Effector memory CD4-positive, alpha-beta T cell (primary cell): ENCODE measurements at places on chromosomes 2 and 18.
A peak's percentile ranks its signal among the peaks of the same experiment; 100 is the strongest.

DNA sequence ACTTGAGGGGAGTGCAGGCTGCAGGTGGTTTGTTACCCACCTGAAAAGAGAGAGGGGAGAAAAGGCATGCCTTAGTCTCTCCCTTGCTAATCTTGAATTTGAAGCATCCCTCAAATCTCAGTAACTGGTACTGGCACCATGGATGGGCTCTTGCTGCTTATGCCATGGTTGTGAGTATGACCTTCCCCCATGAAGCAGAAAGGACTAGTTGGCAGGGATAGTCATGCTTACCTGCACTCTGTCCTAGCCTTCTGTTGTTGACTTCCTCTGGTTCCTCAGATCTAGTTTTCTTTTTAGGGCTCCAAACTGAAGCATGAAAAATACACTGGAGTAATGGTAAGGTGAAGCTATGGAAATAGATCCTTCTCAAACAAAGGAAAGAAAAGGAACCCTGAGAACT, 191.2 kb downstream of the SPAG16 start:
- no peak for DNase-seq

DNA sequence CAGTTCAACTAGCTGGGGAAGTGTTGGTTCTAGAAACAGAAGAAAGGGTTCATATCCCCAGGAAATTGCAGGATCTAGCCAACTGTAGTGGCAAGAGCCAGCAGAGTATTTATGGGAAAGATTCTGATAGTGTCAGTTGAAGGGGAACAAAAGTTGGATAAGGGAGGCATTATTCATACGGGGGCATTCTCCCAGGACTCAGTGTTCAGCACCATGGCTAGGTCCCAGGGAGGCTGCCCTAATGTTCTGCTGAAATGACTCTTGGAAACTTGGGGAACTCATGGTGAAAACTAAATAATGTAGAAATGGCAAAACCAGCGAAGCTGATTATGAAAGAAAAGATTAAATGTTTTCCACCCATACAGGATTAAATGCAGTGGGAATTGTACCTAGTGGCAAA, 543.7 kb downstream of the TRIB2 start:
- DNase-seq, result no peak

DNA sequence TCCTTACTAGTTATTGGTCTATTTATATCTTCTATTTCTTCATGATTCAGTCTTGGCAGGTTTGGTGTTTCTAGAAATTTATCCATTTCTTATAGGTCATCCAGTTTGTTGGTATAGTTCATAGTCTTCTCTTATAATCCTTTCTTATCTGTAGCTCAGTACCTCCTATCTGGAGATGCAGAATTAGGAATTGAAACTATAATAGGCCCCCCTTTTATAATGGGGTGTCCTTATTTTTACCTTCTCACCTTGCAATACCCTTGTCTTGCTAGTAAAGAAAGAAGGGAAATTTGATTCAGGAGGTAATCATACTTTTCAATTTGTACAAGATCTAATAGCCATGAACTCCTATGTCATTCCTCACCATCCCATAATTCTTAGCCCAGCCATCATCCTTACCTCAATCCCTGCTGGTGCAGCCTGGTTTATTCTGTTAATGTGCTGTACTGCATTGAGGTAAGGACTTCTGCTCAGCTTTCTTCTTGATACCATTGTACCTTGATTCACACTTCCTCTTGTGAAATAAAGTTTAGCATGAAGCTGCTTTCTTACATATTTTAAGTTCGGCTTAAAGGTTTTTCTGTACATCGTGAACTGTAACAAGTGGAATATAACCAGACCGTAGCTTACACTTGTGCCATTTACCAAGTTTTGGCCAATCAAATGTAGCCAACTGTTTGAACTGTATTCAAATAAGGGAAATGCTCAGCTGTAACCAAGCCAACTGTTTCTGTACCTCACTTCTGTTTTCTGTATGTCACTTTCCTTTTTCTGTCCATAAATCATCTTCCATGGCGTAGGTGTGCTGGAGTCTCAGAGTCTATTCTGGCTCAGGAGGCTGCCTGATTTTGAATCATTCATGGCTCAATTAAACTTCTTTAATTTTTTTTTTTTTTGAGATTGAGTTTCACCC, 40.1 kb upstream of the PTH2R start:
- no peak for DNase-seq

DNA sequence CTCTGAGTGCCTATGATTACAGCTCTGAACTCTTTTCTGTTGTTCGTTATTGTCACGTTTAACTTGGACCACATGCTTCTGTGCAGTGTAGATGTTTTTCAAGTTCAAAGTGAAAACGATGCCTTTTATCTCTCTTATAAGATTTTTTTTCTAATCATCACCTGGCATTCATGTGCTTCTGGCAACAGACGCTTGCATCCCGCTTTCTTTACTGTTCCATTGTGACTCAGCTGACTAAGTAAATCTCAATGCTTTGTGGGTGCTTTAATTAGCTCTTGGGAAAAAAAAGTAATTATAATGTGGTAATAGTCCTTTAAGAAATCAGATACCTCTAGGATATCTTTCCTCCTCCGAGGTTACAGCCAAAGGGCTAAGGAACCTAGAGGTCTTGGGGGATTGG, 31.2 kb upstream of the RMP24 start:
- DNase-seq, result no peak

DNA sequence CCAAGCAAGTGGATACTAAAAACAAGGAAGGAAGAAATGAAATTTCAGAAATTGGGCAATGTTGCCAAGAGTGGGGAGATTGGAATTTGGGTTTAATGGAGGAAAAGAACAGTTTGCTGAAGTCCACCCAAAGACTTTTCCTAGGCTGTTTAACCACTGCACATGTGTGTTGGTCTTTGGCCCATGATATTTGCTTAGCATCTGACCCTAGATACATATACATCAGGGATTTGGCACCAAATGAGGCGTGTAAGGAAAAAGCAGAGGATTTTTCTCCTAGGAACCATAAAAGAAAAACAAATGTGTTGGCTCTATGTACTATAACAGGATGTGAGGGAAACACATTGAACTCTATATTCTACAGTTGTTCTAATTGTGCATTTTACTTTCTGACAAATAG, 80.7 kb upstream of the CD28 start:
- DNase-seq, result no peak

DNA sequence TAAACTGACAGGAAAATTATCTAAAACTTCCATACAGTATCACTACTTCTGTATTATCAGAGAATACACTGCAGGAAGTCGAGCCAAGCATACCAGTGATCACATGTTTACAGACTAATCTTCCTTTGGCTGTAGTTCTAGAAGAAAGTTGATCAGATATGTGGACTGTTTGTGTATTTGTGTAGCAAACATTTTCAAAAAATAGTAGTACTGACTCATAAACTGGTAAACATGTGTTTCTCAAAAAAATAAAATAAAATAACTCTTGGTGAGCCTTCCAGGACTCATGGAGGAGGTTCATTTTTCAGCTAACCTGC, 148.9 kb upstream of the SLC39A10 start:
- DNase-seq, result no peak

GRCh38 chr2:189412330-189412953, 28.8 kb upstream of the WDR75 start:
- DNase-seq, result no peak

GRCh38 chr2:239264838-239265651, 135.8 kb downstream of the HDAC4 start:
- DNase-seq, result peak; percentile 48

GRCh38 chr2:187826023-187826422, 271.8 kb upstream of the TFPI start:
- no peak for DNase-seq

DNA sequence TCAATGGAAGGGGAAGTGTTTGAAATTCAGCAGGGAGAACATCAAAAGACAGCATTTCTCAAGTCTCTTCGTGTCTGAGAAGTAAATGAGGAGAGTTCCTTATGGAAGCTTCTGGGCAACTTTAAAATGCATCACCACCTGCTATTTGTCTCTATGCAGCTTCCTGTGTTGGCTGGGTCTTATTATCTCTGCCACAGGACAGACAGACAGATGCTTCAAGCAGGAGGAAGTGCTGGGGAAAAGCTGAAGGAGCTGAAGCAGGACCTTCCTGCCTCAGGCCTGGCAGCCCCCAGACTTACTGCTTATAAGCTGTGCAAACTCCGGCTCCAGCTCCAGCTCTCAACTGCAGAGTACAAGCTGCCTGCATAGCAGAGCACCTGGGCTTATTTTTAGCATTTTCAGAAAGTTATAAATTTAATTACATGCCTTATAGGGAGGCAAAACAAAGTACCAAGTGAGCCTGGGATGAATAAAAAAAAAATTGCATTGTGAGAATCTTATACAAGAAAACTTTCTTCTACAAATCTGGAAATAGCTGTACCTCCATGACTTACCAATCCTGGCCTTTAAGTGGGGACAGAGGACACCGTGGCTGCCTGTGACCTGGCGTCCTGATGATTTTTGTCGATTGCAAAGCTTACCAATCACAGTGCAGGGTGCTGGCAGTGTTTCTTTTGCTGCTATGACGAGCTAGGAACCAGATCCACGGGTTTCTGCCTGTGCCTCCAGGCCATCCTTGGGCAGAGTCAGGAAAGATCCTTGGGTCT, 206.3 kb downstream of the SEPTIN10 start:
- DNase-seq, result no peak

DNA sequence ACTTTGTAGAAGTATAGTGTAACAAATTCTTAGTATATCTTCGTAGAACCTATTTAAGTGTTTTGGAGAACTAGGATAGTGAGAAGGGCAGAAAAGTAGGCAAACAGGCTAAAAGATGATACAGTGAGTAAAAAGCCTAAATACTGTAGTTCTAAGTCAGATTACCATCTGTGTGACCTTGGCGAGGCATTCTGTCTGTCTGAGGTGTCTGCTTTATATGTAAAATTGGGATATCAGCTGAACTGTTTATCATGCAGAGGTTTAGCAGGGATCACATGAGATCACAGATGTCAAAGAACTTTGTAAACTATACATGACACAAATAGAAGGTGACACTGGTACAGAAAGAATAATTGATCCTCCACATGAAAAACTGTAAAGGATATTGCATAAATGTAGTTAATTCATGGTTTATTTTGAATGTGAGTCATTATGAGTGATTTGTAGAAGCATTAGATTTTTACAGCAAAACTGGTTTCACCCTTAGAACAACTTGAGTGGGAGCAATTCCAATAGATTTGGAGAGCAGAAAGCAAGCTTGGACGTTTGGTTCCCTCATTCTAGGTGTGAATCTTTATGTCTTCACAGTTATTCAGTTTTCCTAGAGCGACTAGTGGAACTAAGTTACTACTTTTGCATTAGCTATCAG, 41.9 kb downstream of the TAF1B start:
- no peak for DNase-seq

GRCh38 chr18:45755934-45756333, 32.0 kb downstream of the SLC14A1 start:
- DNase-seq, result no peak

- DNase-seq, result peak; percentile 53
Observed at GRCh38 chr18:23131693-23132319, 3.5 kb upstream of the CABLES1 start.

- DNase-seq, result no peak
Observed at GRCh38 chr2:55045780-55046179, 4.5 kb downstream of the RTN4 start.

- DNase-seq, result no peak
Observed at GRCh38 chr2:191436368-191437055, 191.3 kb downstream of the MYO1B start.

GRCh38 chr2:16262526-16263178, 322.3 kb downstream of the MYCN start:
- no peak for DNase-seq

- DNase-seq, result no peak
Observed at GRCh38 chr18:11978956-11979355, 2.4 kb upstream of the IMPA2 start.

GRCh38 chr18:8844721-8845148, 139.4 kb downstream of the MTCL1 start:
- DNase-seq, result no peak

DNA sequence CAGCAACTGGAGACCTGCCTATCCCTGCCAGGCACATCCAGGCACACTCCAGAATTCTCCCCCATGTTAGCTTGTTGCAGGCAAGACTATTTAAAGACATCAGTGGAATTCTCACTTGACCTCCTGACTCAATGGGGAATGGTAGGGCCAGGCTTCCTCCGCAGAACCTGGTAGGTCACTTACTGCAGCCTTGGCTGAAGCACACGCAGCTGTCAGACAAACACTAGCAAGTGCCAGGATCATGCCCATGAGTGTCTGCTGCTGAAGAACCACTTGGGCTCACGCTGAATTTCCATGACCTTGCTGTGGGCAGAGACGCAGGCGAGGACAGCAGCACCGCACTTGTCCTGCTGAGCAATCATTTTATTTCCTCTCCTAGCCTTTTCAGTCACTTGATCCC, 3.2 kb downstream of the LRRC30 start:
- no peak for DNase-seq

GRCh38 chr2:86033751-86034692, 71.7 kb downstream of the POLR1A start:
- no peak for DNase-seq

GRCh38 chr18:363301-364085, 95.6 kb upstream of the THOC1 start:
- DNase-seq, result no peak

- no peak for DNase-seq
Observed at GRCh38 chr2:114384441-114384840, 58.0 kb upstream of the DPP10 start.

GRCh38 chr2:240250985-240251847, 110.8 kb upstream of the OTOS start:
- no peak for DNase-seq

- no peak for DNase-seq
Observed at GRCh38 chr2:159604159-159604558, 12.2 kb downstream of the BAZ2B start.

DNA sequence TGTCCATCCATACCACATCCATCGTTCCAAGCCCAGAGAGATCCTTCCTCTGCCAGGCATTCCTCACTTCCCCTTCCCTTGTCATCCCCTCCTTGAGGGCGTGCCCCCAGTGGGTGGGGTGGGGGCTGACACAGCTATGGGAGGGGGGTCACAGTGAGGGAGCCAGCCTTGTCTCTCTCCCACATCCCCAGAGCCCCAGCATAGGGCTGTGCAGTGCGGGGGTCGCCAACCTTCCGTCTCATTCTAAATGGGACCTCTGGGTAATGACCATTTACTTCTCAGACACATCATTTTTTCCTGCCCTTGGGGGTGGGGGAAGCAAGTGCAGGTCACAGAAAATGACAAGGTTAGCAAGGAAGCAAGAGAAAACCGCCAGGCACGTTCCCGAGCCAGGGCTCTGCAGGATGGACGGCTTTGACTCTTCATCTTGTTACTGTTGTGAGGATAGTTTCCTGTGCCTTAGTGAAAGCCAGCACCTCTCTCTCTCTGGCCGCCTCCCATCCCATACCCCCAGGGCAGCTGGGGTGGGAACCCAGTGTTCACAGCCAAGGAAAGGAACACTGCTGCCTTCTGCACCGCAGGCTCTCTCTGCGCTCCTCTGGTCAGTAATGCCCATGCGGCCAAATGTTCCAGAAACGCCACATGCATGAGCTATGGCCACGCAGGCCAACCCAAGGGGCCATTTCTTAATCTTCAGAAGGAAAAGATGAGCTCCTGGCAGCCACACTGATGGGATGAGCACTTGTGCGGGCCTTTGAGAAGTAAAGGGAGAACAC, 22.7 kb upstream of the OTOS start:
- no peak for DNase-seq

DNA sequence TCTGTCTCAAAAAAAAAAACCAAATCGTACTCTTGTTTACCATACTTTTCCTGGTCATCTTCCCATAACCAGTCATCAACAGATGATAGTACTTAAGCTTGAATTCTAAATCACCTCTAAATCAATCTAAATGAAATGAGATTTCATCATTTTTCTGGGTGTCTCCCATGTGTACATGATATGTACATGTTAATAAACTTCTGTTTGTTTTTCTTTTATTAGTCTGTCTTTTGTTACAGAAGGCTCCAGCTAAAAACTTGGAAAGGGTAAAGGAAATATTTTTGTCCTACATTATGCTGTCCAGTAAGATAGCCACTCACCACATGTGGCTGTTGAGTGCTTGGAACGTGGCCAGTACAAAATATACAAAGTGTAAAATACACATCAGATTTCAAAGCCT, 78.7 kb upstream of the MSH6 start:
- DNase-seq, result no peak
